ENCODE measurements at places on chromosomes 2 and 18.

- DNase-seq = no peak
These were observed 137.8 kb upstream of the SKOR2 start for GRCh38 chr18:47389210-47389609.

GRCh38 chr2:189337656-189338055 is 103.6 kb upstream of the WDR75 start:
- no peak for DNase-seq

GRCh38 chr18:57975805-57976204 is 68.2 kb upstream of the NEDD4L start:
- no peak for DNase-seq

DNA sequence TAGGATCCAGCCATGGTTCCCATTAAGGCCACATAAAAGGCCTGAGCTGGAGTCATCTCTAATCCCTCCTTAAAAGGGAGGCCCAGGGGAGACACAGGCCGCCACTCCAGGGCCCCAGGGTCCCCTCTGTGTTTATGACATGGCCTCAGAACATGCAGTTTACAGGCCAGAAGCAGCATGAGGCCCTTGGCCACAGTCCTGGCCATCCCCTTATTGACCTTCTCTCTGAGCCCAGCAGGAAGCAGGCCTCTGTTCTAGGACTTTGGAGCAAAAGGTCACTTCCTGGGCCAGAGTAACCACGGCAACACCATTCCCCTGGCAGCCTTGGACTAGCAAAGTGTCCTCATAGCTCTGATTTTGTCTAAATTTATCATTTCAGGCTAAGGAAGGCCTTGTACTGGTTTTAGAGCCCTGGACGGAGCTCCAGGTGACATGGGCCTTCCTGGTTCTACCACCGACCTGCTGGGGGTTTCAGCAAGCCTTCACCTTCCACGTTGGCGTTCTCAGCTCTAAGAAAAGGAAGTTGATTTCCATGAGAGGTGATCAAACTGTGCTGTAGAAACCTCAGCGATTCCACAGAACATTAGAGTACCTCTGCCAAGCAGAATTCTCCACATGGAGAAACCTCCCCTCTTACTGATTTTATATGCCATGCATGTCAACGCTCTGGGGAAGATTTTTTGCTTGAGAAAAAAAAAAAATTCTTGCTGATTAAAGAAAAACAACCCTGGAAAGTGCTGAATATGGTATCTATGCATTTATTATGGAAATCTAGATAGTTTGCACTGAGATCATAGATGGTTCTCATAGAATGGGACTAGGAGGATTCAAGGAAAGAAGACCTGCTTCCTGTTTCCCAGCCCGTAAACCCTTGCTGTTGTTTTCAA is 53.7 kb downstream of the HS1BP3 start:
- DNase-seq = no peak

DNA sequence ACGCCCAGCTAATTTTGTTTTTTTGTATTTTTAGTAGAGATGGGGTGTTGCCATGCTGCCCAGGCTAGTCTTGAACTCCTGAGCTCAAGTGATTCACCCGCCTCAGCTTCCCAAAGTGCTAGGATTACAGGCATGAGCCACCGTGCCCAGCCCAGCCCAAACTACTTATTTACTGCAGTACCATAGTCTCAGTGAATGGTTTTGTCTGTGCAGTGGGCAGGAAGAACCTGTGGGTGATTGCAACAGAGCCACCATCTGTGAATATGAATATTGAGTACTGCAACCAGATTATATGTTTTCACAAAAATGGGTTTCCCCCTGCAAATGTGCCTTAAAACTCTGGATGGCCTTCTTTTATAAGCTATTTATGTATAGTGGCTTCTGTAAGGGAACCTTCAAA is 9.1 kb downstream of the MPPE1 start:
- DNase-seq = no peak

Data from amniotic stem cell (primary cell).